ENCODE measurements at places on chromosomes 12 and 14.

GRCh38 chr14:84273181-84273580, 1256.8 kb upstream of the FLRT2 start:
- DNase-seq = no peak

DNA sequence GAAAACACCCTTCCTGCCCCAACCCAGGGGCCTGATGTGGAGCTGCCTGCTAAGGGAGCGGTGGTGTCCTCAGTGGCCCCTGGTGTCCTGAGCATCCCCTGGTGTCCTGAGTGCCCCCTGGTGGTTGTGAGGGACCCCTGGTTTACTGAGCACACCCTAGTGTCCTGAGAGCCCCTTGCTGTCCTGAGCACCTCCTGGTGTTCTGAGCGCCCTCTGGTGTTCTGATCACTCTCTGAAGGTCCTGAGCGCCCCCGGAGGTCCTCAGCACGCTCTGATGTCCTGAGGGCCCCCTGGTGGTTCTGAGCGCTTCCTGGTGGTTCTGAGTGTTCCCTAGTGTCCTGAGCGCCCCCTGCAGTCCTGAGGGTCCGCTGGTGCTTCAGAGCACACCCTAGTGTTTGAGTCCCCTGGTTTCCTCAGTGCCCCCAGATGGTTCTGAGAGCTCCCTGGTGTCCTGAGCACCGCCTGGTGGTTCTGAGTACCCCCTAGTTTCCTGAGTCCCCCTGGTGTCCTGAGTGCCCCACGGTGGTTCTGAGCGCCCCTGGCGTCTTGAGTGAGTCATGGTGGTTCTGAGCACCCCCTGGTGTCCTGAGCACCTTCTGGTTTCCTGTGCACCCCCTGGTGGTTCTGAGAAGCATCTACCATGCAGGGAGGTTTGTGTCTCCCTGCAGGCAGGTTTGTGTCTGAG, 1004.2 kb downstream of the TMEM121 start:
- no peak for DNase-seq

DNA sequence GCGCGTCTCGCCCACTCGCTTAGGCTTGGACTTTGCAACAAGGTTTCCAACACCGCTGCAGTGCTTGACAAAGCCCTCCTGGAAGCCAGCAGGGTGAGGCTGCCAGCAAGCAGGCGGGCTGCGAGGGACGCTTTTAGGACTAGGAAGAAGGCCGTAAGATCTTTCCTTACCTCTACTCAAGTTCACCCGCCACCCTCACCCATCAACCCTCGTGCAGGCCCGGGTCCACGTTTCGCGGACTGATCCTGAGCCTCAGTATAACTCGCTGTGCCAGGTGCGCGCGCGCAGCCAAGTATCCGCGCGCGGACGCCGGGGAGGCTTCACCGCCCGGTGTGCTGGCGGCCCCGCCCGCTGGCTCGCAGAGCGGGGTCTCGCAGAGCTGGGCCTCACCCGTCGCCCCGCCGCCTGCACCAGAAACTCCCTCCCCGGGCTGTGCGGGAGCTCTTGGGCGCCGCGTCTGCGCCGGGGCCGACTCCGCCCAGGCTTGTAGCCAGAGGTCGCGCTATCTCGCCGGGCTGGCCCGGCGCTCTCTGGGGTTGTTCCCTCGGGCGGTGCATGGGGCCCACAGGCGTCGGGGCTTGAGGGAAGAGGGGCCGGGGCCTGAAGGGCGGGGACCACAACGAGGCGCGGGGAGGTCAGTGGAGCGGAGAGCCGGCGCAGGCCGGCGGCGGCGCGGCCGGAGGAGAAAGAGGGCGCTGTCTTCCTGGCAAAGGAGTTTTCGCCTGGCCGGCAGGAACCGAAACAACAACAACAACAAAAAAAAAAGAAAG, 7.6 kb upstream of the SIX1 start:
- DNase-seq = no peak

GRCh38 chr12:131897875-131898274, 3.5 kb downstream of the ULK1 start:
- no peak for DNase-seq

GRCh38 chr12:80602455-80602854, 105.0 kb upstream of the MYF6 start:
- DNase-seq = no peak

Measured in NCI-H2081 treated with DMSO at 0.1 percent for 48 hours (cell line).